ENCODE measurements at places on chromosomes 5 and 9.
A peak's percentile ranks its signal among the peaks of the same experiment; 100 is the strongest.

- DNase-seq: no peak
Observed at GRCh38 chr9:7778851-7779600, 20.6 kb downstream of the DMAC1 start.

DNA sequence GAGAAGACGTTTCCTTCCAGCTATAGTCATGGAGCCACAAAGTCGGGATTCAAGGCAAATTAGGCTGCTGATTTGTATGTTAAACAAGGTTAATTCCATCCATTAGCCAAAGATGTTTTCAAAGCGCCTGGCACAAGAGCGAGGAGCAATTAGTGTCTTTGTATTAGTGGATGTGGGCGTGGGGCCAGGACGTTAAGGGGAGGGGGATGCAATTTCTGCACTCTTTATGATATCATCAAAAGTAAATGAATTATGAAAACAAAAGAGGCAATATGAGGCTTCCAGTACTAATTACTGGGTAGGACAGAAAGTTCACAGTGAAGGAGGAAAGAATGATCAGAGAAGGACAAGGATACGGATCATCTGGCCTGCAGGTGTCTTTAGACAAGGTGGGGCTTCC, 230.9 kb upstream of the MSX2 start:
- DNase-seq: no peak

GRCh38 chr5:22611327-22611726, 241.8 kb downstream of the CDH12 start:
- DNase-seq: no peak

- no peak for DNase-seq
Observed at GRCh38 chr9:85200726-85201404, 531.3 kb downstream of the NTRK2 start.

DNA sequence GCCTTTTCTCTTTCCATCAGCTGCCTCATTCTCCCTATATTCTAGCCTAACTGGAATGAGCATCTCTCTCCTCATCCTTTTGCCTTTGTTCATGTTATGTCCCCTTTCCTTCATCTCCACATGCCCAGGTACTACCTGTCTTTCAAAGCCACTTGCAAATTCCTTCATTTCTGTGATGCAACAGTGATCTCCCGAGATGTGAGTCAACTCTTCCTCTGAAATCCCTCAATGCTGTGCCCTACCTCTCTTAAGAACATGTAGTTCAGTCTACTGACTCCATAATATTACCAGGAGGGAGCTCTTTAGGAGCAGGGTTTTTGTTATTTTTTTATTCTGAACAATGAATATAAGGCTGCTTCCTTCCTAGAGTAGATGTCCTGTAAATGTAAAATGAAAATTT, 91.6 kb downstream of the ZNF462 start:
- no peak for DNase-seq

- DNase-seq: no peak
Observed at GRCh38 chr5:77358255-77359205, 133.6 kb downstream of the WDR41 start.

GRCh38 chr5:10525124-10525495, 38.8 kb upstream of the ANKRD33B start:
- no peak for DNase-seq

GRCh38 chr5:61777292-61777691, 445.2 kb downstream of the ZSWIM6 start:
- no peak for DNase-seq

- DNase-seq: peak; percentile 43
Observed at GRCh38 chr5:142445266-142445665, 120.4 kb upstream of the SPRY4 start.

DNA sequence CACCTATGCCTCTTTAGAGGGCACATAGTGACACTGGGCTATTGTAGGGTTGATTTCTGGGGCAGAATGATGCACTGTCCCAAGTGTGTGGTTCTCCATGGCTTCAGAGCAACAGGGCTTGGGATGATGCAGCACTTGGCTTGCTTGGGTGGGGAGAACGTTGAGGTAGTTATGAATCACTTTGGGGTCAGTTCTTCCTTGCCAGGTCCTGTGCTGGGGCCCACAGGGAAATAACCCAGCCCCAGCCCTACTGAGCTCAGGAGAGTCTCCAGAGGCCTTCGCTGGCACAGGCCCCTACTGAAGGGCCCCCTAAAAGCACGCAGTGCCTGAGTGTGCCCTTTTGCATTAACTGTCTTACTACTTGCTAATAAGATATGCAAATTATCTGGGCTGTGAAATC, 24.2 kb downstream of the JADE2 start:
- DNase-seq: no peak

DNA sequence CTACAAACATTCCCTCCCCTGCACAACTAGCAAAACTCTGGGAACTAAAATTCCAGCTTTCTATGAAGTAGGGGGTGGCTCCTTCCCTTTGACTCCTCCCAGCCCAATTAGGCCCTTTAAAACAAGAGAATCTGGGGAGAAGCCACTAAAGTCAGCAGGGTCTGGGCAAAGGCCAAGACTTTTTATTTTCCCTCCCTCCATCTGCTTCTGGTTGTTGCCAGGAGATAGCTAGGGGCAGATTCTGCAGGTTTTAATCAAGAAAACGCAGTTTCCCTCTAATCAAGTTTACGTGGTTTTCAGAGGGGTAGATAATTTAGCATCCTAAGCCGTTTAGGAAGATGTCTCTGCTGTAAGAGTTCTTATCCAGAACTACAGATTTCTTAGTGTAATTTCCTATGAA, 114.5 kb upstream of the CDH6 start:
- DNase-seq: no peak

DNA sequence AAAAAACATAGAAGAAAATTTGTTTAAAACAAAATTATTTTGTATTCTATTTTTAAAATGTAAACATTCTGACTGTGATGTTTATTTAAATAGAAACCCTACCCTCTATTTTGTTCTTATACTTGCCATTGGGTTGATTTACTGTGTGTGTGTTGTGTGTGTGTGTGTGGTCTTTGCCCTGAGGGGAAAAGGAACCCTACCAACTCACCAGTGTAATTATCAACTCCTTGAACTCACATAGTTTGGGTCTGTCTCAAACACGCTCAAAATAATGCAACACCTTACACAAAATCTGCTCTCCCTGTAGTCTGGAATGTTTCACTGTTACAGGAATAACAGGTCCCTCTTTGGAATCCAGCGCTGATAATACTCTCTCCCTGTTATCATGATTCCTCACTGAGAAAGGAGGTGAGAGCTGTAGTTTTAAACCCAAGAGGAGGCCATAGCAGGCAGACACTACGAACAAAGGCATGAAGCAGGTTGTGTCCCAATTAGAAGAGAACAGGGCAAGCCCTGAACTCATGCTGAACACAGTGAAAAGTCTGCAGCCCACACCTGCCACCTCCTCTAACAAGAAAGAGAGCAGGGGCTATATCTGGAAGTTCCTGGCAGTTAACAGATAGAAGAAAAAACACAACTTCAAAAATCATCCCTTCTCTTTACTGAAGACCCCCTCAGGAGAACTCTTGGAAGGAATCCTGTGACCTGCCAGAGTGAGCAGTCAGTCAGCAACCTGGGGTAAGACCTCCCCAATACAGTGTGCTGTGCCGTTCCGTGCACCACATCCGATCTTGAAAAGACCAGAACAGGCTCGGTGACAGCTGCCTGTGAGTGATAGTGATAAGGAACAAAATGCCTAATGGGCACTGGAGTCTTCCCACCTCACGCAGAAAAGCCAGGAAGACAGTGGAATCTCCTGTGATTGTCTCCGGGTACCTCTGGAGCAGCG, 608.1 kb upstream of the ADAMTS16 start:
- DNase-seq: no peak

- peak; percentile 81 for DNase-seq
Observed at GRCh38 chr9:121700165-121700831, 48.9 kb downstream of the DAB2IP start.

DNA sequence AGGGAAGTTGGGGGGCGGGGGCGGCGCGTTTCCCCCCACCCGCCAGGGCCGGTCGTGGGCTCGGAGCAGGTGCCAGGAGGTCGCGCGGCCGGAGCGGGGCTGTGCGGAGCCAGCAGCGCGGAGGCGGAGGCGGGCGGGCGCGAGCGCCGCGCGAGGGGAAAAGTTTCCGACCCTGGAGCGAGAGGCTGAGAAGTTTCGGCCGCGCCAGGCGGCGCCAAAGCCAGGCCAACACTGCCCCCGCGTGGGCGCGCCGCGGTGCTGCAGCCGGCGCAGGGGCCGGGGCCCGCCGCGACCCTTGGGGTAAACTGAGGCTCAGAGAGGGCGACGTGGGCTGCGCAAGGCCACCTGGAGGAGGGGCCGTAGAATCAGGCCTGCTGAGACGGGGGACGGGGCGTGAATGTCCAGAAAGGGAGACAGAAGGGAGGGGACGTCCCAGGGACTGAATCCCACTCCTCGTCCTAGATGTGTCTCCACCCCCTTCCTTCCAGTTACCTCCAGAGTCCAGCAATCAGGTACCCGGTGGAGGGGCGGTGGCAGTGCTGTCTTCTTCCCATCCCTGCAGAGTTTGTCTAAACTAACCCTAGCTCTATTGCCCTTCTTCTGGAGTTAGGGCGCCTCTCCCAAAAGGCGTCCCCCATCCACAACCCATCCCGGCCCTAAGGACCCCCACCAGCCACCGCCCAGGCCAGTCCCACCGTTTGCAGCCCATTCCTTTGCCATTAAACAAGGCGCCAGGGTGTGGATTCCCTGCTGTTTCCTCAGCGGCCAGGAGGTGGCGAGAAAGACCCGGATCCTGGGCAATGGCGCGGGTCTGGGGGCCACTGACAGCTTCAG, 10.2 kb downstream of the C9orf50 start:
- peak; percentile 95 for DNase-seq

GRCh38 chr9:36037549-36038122, 923 bp downstream of the RECK start:
- no peak for DNase-seq

DNA sequence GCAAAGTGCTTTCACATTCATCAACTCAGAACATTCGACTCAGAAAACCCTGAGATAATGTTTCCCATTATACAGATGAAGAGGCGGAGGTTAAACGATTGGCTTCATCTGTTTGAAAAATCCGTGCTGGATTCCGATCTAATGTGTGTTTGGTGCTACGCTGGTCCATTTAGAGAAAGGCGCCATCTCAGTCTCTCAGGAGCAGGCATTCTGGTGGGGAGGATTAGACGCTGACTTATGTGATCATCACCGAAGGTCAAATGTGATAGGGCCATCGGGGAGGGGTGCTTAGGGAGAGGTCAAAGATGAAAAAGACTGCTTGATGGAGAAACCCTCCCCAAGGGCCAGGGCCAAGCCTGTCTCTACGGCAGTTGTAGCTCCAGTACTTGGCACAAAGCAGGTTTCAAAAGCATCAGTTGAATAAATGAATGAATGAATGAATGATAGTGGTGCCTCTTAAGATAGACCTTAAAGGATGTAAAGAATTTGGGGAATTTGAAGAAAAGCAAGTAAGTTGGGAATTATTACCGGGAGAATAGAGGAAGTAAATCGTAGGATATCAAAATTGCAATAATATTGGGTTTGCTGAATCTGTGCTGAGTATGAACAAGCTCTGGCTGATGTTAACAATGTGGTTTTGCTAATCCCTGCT, 160.6 kb upstream of the SHB start:
- DNase-seq: no peak

GRCh38 chr5:127838661-127839060, 135.5 kb downstream of the CCDC192 start:
- DNase-seq: no peak

DNA sequence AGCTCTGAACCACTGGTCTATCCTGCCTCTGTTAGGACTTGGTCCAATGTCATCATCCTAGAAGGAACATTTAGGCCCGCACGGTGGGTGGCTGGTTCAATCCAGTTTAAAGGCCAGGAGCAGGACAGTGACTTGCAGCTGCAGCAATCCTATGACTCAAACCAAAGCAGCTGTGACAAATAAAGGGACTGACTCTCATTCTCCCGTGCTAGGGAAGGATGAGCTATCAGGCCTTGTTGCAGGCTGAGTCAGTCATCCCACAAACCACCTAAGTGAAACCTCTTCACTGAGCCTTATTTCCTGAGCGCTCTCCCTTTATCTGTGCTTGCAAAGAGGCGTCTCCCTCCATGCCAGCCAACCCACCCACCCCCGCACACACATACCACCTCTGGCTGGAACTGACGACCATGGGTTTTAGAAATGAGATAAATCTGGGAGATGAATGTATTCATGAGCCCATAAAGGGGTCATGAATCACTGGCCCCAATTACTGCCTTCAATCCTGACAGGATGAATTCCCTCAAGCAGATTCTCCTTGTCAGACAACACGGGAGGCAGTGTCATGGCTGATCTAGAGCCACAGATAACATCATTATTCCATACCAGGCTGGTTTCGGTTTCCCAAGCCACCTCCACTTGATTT, 93.4 kb downstream of the KCNIP1 start:
- no peak for DNase-seq

- DNase-seq: no peak
Observed at GRCh38 chr5:170235876-170236864, 3.4 kb downstream of the C5orf58 start.

DNA sequence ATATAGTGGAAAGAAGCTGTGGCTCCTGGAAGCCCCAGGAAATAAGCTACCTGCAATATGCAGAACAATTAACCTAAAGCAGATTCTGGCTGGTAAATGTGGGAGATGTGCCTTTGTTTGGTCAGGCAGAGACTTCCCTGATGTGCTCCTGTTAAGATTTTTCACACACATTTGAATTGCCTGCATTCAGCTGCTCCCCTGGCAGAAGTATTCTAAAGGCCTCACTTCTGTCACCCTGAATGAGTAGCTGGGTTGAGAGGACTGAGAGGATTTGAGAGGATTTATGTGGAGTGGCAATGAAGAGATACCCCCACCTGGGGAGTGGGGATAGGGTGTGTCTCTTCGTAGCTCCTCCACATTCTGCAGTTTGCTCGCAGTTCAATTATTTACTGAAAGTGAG, 130.5 kb downstream of the ST8SIA4 start:
- no peak for DNase-seq

GRCh38 chr9:119175581-119175980, 193.7 kb downstream of the BRINP1 start:
- no peak for DNase-seq

Data from 8988T (cell line).